ENCODE measurements at places on chromosomes 3 and 15.

DNA sequence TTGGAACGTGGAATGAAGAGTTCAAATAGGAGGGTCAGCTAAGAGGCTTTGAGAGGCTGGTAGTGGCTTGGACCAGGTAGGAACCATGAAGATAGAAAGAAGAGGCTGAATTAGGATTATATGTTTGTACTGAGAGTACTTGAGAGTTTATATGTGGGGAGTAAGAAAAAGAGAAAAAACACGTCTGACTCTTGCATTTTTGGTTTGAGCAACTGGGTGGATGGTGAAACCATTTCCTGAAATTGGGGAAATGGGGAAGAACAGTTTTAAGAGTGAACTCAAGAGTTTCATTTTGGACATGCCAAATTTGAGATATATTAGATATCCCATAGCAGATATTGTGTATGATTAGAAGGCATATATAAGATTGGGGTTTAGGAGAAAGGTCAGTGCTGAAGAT lies 92.9 kb upstream of the TNIK start:
- no peak for DNase-seq

DNA sequence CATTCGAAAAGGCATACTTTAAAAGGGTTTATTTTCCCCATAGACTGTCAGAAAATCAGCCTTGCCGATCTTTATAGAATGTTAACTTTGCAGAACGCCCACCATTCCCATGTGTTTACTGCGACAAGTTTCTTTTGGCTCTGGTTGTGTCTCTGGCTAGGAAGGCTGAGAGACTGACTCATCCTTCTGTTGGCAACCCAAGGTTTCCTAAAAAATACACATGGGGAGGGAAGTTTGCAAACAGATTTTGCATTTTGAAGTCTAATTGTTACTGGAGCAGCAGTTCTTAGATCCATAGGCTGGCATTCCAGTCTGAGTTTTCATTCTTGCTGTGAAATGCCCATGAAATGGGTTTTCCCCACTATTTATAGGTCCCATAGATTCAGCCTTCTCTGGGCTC lies 37.9 kb upstream of the MINAR1 start:
- no peak for DNase-seq

DNA sequence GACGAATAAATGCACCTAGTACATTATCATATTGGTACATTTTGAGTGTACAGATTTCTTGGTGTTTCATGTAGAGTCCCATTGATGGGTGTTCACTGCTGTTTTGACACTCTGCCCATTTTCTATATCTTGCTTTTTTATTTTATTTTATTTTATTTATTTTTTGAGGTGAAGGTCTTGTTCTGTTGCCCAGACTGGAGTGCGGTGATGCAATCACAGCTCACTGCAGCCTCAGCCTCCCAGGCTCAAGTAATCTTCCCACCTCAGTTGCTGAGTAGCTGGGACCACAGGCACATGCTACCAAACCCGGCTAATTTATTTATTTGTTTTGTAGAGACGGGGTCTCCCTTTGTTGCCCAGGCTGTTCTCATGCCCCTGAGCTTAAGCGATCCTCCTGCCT lies 44.2 kb downstream of the DNAJC13 start:
- DNase-seq, result no peak

DNA sequence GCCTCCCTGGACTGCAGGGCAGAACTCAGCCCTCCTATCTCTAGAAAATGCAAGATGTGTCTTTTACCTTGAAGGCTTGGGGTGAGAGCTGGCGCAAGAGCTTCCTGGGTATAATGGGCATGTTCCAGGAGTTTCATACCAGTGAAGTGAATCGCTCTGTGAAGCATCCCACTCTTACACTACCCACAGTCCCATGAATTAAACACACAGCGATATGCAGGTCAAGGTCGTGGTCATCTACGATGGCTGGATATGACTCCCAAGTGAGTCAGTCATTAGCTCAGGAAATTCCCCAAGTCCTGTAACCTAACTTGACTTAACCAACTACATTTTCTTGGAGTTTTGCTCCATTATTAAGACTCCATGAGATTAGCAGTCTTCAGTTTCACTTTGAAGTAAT lies 439.7 kb downstream of the NTRK3 start:
- no peak for DNase-seq

DNA sequence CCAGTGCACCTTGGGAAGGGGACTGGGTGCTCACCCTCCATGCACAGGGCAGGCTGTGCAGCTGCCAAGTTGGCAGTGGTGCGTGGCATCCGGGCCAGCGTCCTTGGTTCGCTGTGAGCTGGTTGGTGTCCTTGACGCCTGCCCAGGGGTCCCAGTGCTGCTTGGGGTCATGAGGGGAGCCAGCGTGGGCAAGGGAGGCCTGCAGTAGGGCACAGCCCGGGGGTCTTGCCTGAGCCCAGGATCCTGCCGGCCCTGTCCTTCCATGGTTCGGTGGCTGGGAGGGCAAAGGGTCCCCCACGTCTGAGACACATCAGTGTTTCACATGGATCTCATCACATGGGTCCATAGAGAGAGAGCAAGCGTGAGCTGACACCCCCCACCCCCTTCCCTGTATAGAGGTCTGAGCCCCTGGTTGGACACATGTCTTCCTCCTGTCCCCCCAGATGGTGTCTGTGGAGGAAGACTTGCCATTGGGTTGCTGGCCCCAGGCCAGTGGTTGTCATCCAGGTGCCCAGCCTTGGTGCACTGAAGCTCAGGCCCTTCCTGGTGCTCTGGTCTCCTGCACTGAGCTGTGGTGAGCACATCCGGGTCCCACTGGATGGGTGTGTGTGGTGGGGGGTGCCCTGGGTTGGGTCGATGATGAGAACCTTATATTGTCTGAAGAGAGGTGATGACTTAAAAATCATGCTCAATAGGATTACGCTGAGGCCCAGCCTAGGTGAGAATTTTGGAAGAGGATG lies 232.3 kb downstream of the SNRPN start:
- no peak for DNase-seq

Data from HuH-7 (cell line).